ENCODE measurements at places on chromosomes 1 and 21.

DNA sequence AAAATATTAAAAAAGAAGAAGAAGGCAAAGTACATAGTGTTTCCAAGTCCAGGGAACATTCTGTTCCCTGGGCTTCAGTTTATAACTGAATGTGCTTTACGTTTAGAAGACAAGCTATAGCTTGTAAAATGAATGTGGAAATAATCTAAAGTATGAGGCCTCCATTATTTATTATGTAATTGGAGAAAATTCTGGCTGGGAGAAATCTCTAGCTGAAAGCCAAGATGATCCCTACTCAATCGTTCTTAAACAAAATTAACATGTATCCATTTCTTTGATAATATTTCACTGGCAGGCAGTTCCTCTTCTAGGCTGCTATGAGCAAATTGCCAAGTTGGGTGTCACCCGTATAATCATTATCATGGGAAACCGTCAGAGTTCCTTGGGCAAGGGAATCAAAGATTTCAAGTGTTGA lies 52.2 kb upstream of the ETS2 start:
- DNase-seq = no peak

DNA sequence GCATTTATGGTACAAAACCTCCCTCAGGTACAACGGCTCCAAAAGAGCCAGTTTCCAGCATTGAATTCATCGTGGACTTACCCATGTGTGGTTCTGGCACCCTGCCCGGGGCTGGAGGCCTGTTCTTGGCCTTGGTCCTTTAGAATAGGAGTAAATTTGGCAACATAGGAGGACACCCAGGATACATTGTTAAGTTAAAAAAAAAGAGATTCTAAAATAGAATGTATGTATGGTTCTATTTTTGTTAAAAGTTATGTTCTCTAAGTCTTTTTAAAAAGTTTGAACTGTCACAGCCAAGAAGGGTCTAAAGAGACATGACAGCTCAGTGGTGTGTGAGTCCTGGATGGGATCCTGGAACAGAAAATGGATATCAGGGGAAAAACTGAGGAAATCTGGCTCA lies 25.9 kb downstream of the EPHX1 start:
- no peak for DNase-seq

DNA sequence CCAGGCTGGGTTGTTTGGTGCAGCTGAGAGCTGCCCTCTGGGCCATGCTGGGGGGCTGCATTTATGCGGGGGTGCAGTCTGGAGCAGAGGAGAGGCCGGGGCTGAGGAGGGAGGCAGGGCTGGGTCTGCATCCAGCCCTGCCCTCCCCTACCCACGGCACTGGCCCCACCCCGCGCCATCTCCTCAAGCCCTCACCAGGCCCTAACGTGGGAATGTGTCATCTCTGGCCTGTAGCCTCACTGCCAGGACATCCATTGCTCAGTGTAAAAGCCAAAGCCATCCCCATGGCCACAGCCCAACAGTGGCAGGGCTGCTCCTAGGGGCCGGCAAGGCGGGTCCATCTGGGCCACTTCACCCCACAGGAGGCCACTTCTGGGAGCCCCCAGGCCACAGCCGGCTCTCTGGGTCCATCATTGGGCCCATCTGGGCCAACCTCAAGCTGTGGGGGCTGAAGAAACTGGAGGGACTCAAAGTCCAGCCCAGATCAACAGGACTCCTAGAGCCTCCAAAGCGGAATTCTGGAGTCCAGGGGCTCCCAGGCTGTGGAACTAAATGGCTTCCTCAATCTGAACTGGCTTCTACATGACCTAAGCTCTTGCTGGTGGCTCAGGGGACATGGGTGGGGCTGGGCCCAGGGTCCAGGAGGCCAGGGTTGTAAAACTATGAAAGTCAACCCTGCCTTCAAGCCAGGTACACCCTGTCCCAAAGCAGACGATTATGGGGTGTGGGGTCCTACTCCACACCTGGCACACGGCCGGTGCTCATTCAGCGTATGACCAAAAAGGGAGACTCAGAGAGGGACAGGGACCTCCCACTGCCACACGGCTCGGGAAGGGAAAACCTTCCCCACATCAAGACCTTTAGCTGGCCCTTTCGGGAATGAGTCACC lies 32.6 kb downstream of the RUNX3 start:
- DNase-seq = peak; percentile 76

DNA sequence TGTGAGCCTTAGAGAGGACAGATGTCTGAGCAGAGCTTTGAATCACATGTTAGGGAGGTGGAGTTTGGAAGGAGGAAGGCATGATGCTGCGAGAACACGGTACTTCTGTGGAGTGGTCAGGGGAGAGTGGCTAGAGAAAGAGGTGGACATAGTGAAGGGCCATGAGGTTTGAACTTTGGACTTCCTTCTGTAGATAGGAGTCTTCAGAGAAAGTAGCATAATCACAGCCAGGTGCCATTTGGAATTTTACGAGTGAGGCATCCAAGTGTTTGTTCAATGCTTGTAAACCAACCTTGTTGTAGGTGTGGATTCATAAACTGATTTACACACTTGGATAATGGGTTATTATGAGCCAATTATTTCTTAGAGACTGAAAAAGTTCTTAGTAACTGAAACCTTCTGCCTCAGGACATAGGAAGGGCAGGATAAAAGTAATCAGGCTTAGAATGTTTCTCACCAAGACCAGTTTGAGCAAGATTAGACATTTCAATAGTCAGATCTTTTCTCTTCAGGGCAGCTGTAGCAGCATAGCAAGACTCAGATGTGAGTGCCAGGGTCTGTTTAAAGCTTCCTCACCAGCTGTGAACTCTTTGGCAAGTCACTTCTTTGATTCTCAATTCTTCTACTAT lies 83.5 kb upstream of the HMCN1 start:
- DNase-seq = peak; percentile 55

DNA sequence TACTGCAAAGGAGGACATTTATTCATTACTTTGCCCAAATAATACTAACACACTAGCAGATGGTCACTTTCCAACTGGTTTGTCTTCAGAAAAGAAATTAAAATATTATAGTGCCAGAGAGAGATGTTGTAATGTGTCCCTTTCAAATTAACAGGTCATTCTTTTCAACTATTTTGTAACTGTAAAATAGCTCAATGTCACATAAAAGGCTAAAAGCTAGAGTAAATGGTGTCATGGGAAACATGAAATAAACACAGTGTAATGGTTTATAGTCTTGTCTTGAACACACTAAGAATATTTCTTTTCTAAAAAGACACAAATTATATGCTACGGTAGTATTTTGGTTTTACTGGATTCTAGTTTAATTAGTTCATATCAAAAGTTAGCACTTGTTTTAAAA lies 77.8 kb downstream of the ADGRL2 start:
- no peak for DNase-seq

DNA sequence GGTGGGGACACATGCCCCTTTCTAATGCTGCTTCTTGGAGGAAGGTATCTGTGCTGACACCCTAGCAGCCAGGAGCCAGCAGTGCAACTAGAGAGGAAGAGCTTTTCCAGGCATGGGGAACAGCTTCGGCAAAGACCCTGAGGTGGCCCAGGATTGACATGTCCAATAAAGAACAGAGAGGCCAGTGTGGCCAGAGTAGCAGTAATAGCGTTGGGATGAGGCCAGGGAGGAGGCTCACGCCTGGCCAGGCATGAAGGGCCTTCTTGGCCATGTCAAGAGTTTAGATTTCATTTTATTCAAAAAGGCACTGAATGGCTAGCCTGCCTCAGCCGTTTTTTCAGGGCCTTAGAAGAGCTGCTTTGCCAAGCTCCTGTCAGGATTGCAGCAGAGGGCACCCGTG lies 16.3 kb upstream of the ADAMTSL4 start:
- DNase-seq = no peak

- no peak for DNase-seq
Observed at GRCh38 chr1:3465935-3466321, 11.5 kb downstream of the ARHGEF16 start.

DNA sequence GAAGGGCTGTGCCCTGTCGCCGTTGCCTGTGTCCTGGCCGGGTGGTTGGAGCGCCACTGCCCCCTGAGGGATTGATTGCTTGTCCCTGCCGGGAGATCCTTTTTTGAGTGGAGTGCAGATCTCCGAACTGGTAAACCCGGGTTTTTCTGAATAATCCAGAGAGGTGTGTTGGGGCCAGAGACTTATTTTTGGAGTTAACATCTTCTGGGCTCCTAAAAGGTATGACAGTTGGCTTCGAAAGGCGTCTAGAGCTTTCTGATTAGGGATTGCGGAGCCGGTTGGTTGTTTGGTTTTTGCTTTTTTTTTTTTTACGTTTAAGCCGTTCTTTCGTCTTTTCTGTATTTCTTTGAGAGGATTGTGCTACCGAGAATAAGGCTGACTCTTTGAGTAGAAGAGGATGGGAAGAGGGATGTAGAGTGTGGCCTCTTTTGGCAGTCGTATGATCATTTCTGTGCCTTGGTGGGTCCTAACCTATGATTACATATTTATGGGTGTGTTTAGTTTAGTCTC lies 756 bp downstream of the RLF start:
- no peak for DNase-seq

Measured in transverse colon (tissue), 4 donors.